ENCODE measurements at places on chromosomes 7 and 10.

- DNase-seq: no peak
These were observed 744 bp downstream of the TRIP6 start for GRCh38 chr7:100867776-100868485.

GRCh38 chr10:94785211-94785610 lies 22.7 kb downstream of the CYP2C19 start:
- DNase-seq: no peak

DNA sequence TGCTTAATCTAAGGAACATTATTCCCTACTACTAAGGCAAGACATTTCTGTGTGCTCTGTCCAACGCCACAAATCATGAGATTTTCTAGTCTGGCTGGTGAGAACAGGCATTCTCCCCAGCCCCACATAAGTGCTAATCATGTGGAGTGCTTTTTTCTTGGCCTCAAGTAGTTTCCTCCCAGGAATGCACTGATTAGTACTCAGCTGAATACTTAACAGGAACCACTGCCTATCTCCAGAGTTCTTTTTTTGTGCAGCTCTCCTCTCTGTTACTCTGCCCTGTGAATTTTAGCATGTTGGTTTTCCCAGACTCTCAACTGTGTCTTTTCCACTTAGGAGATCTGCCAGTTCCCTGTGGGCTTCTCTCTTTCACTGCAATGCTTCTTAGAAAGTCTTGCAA lies 1098.5 kb upstream of the LRRTM3 start:
- DNase-seq: no peak

- DNase-seq: no peak
These were observed 66.0 kb upstream of the HDAC9 start for GRCh38 chr7:18429547-18429946.

GRCh38 chr10:58742141-58742540 lies 229.5 kb downstream of the BICC1 start:
- no peak for DNase-seq

- DNase-seq: no peak
These were observed 124.5 kb downstream of the POU6F2 start for GRCh38 chr7:39102234-39102633.

- no peak for DNase-seq
These were observed 61.6 kb downstream of the CHST3 start for GRCh38 chr10:72025832-72026231.

GRCh38 chr10:90975096-90975495 lies 54.2 kb upstream of the ANKRD1 start:
- no peak for DNase-seq

DNA sequence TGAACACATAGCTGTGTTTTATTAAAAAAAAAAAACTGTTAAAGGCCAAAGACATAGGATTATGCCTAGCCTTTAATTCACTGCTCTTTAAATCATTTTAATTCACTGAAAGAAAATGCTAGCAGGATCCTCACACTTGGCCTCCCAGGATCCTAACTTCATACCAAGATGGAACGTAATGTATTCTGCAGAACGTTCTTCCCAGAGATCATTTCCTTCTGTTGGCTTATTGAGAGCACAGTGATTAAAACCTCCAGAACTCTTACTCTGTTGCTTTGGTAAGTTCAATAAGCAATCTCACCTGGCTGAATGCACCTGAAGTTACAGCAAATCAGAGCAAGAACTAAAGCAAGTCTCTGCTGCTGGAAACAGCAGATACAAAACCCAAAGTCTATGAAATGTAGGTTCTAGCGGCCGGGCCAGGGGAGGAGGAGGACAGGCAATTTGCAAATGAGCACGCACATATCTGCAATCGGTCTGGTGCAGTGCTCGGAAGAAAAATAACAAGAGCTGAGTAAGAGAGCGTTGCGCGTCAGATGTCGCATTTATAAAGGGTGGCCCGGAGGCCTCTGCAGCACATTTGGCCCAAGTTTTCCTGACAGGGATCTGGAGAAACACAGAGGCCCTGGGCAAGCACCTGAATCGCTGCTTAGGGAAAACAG lies 193.9 kb downstream of the FAM107B start:
- no peak for DNase-seq

- DNase-seq: peak; percentile 39
These were observed 720 bp upstream of the RFC2 start for GRCh38 chr7:74254858-74255379.

DNA sequence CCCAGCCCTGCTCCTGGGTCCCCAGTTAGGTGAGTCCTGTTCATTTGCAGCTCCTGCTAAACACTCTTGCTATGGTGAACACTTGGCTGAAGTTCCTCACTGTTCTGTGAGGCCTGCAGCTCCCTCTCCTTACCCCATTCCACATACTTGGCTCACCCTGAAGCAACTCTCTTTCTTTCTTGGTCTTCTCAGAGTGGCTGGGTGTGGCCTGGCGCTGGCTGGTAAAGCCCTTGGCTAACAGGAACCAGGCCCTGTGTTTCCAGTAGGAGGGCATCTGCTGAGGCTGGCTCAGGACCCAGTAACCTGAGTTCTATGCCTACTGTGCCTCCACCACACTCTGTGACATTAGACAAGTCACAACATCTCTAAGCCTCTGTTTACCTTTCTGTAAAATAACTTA lies 53.1 kb upstream of the COL13A1 start:
- DNase-seq: no peak

GRCh38 chr10:7478727-7479457 lies 68.1 kb upstream of the SFMBT2 start:
- DNase-seq: peak; percentile 67

DNA sequence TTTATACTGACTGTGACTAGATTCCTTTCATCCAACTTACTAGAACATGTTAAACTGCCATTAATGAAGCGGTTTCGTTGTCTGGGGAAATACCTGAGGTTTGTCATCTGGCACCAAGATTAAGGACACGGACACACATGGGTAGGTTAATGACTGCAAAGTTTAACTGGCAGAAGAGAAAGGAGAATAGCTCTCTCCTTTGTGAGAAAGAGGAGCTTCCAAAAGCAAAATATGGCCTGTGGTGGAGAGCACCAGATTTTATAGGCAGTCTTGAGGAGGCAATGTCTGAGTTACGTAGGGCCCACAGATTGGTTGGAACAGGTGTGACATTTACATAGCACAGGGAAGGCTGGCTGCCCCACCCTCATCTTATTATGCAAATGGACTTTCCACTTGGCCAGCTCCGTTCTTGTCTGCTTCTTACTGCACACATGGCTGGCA lies 1193.0 kb upstream of the CELF2 start:
- DNase-seq: no peak

DNA sequence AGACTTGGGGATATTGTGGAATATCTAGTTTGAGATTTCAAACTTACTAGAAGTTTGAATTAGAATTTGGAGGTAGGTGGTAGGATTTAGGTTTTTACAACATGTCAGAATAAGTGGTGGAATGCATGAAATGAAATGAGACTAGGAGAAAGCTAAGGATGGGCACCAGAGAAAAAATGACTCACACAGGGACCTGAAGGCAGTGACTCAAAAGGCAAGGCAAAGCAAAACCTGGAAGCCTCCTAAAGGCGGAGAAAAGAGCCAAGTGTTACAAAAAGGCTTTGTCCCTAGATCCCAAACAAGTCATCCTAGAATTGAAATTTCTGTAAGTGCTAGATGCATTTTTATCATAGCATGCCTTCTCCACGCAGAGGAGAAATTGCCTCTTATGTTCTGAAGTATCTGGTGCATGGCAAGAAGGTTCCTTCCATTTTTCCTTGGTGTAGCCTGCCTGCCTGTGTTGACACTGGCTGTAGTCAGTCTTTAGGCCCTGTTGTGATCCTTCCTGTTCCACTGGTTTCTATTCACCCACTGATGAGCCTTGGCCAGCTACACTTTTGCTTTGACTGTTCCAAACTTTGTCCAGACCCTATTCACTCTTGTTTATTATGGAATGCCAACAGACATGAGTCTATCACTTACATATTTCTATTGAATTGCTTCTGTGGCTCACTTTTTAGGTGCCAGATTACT lies 109.3 kb downstream of the ETV1 start:
- DNase-seq: no peak

DNA sequence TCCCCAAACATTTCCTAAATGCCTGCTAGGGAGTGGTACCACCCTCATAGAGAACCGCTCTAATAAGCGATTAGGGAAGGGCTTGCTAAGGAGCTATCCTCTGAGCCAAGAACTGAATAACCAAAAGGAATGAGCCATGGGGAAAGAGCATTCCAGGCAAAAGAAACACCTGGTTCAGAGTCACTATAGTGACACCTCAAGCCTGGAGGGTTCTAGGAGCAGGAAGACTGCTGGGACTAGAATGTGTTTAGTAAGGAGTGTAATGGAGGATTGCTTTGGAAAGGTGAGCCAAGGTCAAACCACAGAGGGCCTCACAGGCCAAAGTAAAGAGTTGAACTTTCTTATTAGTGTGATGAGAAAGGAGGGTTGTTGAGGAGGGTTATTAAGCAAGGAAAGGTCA lies 38.7 kb upstream of the NRBF2 start:
- no peak for DNase-seq

DNA sequence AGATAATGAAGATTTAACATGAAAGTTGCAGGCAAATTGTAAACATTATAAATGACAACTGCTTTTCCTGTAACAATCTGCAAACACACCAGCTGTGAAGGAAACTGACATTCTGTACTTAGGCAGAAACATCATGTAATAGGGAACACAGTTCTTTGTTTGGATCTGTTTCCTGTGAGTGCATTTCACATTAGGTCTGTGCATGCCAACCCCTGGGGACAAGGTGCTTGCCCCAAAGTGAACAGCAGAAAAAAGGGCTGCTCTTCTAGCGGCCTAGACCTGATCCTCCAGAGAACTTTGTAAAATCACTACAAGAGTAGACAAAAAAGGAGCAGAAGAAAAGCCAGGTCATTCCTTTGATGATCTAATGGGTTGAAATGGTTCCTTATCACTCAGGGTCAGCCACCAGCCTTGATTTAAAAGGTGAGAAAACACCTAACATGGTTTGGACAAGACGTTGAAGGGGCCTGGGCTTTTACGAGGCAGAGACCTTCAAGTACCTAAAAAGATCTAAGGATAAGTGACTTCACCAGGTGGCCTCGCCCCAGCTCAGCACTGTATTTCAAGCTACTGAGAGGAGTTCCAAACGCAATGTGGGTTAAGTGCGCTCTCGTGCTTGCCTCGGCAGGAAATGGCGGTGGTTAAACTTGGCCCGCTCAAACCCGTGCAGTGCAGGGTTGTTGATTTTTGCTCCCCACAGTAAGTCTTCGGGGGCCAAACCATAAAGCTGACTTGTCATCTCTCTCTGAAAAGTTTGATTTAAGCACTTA lies 249.7 kb downstream of the CREB5 start:
- DNase-seq: no peak

- no peak for DNase-seq
These were observed 184.1 kb downstream of the DOCK4 start for GRCh38 chr7:112022128-112022527.

GRCh38 chr10:6035101-6035834 lies 26.9 kb downstream of the IL2RA start:
- no peak for DNase-seq

DNA sequence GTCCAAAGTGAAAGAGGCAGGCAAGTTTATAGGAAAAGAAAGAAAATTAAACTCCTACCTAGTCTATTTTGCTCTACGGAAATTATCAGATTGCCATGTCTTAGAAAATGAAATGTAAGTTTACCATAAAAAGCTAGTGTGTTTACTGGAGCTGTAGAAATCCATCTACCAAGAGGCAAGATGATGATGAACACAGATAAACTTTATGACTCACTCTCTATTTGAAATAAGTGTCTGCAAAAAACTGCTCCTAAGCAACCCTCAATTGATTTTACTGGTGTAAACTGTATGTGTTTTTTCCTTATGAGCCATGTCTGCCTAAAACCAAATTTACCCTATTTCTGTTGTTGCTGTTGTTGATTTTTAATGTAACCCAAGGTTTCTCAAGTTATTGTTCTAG lies 73.8 kb upstream of the TMEM106B start:
- DNase-seq: no peak

DNA sequence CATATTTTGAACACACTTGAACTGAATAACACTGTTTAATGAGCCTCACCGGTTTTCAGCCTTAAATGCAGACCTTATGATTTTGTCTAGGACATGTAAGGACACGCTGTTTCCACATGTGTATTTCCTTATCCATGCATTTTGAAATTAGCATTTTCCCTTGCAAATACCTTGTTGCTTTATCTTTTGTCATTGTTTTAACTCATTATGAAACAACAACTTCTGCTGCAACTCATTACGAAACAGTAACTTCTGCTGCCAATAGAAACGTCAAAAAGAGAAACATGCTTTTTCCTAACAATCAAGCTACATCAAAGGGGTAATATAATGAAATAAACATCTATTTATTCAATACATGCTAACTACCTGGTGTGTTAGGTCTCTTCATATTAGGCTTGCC lies 322.0 kb downstream of the AGMO start:
- DNase-seq: no peak

- DNase-seq: no peak
These were observed 56.4 kb upstream of the ANKRD1 start for GRCh38 chr10:90977162-90977854.

DNA sequence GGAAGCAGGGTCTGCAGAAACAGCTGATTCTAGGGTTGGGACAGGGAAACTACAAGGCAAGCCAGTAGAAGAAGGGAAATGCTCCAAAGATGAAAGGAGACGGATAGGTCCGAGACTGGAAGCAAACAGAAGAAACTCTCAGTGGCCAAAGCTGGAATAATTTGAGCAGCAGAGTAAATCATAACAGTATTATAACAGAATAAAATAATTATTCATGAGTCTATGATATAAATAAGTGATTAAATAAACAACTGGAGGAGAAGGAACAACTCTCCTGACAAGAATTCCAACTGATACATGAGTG lies 27.6 kb downstream of the EZH2 start:
- no peak for DNase-seq

- DNase-seq: no peak
These were observed 537.6 kb downstream of the ACTR3B start for GRCh38 chr7:153297141-153297540.

DNA sequence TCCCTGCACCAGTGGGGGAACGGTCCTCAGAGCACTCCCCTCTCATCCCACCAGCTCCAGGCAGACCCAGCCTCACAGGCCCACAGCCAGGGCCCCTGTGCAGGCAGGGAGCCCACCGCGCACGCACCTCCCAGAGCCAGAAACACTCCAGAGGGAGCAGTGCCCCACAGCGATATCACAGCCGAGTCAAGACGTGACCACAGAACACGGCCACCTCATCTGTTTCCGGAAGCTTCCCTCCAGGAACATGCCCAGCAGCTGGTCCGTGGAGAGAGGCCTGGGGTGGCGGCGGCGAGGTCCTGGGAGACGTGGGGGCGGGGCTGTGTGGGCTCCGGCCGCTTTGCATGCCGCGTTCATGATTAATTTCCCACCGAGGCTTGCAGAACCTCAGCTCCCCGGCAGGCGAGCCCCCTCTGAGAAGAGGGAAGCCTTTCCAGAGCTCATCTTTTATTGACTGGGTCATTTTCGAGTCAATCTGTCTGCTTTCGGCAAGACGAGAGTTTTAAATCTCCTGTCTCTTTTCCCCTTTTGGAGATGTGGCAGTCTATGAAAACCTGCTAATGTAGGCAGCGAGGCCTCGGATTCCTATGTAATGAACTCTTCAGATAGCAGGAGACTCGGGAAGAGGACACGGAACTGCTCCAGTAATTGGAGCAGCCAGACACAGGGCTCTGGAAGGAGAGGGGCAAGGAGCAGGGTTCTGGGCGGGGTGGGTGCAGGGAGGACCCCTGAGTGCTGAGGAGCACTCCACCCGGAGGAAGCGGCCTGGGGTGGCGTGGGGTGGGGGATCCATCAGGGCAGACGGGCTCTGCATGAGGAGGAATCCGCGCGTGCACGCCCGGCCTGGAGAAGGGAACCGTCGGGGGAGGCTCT lies 242.8 kb downstream of the ELFN1 start:
- DNase-seq: no peak
